Activated CD4-positive, alpha-beta T cell treated with anti-CD3 and anti-CD28 coated beads, Interleukin-2, amount 50 U/mL, for 1 hour (primary cell): ENCODE measurements at places on chromosomes 3 and 15.

GRCh38 chr3:1326546-1326945, 233.7 kb downstream of the CNTN6 start:
- DNase-seq: no peak

- no peak for DNase-seq
These were observed 57.9 kb downstream of the CMSS1 start for GRCh38 chr3:99875581-99875928.

DNA sequence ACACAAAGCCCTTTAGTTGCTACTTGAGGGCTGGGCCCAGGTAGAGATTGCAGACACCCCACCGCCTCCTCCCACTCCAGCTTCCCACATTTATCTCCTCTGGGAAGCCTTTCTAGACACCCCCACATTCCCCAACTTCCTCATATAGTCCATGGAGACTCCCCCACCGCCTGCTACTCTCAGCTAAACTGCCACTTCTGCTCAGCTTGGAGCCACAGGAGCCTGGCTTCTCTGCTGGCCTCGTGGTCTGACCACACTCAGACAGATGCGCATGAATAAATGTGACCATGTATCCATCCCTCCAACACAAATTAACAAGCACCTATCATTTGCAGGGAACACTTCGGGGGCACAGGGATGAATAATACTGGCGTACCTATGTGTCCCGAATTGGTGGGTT, 10.5 kb upstream of the ACSBG1 start:
- DNase-seq: no peak

DNA sequence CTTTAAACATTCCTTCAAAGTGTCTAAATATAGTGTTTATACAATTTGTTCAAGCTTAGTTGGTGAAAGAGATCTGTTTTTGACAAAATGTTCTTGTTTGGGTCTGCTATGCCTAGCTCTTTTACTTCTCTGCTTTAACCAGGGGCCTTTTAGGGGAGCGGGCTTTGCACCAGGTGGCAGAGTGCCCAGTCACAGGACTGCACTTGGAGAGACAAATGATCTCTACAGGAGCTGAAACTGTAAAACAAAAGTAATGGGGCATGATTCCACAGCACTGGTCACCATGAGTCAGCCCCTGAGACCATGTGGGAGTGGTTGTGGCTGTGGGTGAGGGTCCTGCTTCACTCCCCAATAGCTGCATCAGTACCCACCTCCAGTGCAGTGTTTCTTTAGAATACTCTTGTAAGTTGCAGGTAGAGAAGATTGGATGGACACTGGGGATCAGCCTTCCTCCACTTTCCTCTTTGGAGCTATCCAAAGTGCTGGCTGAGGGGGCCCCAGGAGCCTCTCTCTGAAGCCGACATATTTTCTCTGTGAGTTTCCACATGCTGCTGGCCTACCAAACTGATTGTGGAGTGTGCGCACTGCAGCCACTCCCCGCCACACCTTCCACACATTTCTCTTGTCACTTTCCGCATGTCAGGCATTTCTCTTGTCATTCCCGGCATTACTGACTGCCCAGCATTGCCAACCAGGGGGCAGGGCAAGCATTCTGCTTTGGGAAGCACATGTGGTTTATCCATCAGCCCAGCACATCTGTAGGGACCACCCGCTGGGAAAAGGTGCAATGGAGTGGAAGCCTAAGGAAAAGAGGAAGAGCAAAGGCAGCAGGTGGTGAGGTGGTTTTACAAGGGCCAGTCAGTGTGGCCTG, 110.0 kb downstream of the EPHB1 start:
- no peak for DNase-seq

GRCh38 chr3:161941891-161942290, 445.3 kb downstream of the OTOL1 start:
- no peak for DNase-seq

GRCh38 chr3:54631516-54632325, 296.1 kb downstream of the LRTM1 start:
- no peak for DNase-seq
